ENCODE measurements at places on chromosomes 5 and 9.

- DNase-seq = no peak
Measured at GRCh38 chr9:3436629-3437420, 89.0 kb downstream of the RFX3 start.

DNA sequence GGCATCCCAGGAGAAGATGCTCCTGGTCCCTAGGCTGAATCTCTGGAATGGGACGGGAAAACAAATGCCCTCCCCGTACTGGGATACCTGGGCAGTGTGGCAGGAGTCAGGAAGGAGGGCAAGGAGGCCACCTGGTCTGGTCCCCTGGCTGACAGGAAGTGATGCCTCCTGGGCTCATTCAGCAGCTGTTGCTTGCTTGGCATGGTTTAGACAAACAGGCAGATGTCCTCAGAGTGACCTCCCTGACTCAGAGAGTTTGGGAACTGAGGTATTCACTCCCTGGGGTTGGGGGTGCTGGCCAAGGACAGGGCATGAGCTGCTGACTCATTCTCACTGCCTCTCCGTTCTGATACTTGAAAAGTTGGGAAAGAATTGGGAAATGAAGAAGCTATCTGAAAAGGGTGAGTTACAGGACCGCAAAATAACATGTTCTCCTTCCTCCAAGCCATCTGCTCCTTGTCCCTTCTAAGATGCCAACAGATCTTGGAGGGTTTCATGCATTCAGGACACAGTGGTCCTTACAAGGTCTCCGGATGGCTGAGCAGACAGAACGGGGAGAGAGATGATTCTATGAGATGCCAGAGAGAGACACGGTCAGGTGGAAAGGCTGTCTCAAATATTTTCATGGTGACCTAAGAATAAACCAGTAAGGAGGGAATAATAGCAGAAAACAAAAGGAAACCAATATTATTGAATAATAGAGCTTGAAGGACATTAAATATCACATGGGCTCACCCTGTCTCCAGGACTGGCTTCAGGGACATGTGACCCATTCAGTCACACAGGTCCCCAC lies 534.5 kb downstream of the BNC2 start:
- no peak for DNase-seq

- DNase-seq = no peak
Measured at GRCh38 chr9:92668746-92669526, 995 bp downstream of the IPPK start.

DNA sequence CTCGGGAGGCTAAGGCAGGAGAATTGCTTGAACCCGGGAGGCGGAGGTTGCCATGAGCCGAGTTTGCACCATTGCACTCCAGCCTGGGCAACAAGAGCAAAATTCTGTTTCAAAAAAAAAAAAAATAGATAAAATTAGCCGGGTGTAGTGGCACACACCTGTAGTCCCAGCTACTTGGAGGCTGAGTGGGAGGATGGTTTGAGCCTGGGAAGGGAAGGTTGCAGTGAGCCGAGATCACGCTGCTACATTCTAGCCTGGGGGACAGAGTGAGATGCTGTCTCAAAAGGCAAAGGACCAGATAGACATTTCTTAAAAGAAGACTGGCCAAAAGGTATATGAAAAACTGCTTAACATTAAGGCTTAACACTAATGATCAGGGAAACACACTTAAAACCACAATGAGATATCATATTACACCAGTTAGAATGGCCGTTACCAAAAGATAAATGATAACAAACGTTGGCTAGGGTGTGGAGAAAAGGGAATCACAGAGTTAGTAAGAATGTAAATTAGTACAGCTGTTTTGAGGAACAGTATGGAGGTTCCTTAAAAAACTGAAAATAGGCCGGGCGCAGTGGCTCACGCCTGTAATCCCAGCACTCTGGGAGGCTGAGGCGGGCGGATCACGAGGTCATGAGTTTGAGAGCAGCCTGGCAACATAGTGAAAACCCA lies 10.1 kb upstream of the MARVELD2 start:
- no peak for DNase-seq

- DNase-seq = no peak
Measured at GRCh38 chr5:78633700-78634099, 14.9 kb downstream of the LHFPL2 start.

- DNase-seq = no peak
Measured at GRCh38 chr9:137297966-137298365, 4.1 kb downstream of the NRARP start.

GRCh38 chr5:38932854-38933408 lies 87.1 kb downstream of the OSMR start:
- DNase-seq = no peak

DNA sequence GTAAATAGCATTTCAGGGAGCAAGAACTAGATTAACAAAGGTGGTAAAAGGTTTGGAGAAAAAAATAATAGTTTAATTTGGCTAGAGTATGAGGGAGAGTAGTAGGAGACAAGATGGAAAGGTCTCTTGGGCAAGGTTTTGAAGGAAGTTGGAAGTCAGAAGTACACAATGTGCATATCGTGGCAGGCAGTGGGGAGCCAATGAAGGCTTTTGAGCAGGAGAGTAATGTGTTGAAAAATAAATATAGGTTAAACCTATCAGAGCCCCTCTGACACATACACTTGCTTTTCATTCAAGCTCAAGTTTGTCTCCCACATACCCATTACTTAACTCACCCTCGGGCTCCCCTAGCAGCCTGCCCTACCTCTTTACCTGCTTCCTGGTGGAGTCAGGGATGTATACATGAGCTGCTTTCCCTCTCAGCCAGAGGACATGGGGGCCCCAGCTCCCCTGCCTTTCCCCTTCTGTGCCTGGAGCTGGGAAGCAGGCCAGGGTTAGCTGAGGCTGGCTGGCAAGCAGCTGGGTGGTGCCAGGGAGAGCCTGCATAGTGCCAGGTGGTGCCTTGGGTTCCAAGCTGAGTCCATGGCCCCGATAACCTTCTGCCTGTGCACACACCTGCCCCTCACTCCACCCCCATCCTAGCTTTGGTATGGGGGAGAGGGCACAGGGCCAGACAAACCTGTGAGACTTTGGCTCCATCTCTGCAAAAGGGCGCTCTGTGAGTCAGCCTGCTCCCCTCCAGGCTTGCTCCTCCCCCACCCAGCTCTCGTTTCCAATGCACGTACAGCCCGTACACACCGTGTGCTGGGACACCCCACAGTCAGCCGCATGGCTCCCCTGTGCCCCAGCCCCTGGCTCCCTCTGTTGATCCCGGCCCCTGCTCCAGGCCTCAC lies at the start of gene CA9:
CA9 (plus strand) TSS at position 797 of the 893 bp plus-strand sequence; CDS start at position 829, 32 bp downstream.
- DNase-seq = no peak
